ENCODE measurements at places on chromosomes 5 and 9.

DNA sequence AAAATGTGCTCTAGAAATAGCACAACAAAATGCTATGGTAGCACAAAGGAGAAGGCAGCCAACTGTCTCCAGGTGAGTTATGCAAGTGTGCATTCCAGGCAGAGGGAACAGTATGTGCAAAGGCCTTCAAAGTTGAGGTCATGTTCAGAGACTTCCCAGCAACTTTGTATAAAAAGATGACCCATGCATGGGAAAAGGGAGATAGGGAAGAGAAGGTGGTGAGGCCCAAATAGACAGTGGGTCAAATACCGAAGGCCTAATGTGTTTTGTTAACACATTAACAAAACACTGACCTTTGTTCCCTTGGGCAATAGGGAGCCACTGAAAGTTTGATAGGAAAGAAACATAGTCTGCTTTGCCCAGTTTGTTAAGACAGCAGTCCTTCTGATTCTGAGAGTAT, 445.3 kb downstream of the EBF1 start:
- DNase-seq, result no peak

GRCh38 chr5:99169309-99169708, 240.5 kb upstream of the CHD1 start:
- peak; percentile 38 for DNase-seq

DNA sequence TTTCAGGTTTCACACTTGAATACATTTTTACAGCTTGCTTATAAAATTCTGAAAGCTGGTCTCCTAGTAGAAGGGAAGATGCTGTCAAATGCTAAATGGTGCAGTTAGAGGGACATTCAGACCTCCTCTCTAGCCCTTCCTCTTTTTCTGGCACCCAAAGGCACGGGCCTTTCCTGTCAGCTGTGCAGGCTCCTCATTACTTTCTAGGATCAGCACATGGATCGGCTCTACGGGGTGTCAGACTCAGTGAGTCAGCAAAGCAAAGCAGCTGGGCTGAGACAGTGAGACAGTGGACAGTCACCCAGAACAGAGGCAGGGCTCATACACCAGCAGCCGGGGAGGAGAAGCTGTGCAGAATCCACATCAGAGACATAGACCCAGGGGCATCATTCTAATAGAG, 80.0 kb upstream of the TNC start:
- peak; percentile 77 for DNase-seq

GRCh38 chr5:168015506-168015905, 275.9 kb upstream of the WWC1 start:
- peak; percentile 76 for DNase-seq

- no peak for DNase-seq
Observed at GRCh38 chr9:21976334-21976875, 17.8 kb downstream of the CDKN2A start.

- no peak for DNase-seq
Observed at GRCh38 chr9:101440714-101441230, 5.2 kb upstream of the ALDOB start.

GRCh38 chr5:136600306-136600705, 235.0 kb upstream of the TRPC7 start:
- no peak for DNase-seq

DNA sequence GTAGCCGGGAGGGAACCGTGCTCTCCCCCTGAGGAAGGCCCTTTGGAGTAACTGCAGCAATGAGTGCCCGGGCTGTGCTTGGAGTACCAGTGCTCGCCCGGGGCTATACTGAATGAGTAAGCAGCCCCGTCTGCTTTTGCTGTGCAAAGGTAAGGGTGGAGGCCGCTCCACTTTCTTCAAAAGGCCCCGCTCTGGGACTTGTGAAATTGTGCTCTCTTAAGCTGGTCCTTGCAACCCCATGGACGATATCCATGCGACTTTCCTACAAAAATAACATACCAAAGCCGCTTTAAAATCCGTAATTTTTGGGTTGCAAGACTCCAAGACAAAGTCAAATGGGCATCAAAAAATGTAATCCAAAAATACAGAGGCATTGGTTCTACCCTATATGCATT, 578 bp upstream of the TNFAIP8 start:
- no peak for DNase-seq

DNA sequence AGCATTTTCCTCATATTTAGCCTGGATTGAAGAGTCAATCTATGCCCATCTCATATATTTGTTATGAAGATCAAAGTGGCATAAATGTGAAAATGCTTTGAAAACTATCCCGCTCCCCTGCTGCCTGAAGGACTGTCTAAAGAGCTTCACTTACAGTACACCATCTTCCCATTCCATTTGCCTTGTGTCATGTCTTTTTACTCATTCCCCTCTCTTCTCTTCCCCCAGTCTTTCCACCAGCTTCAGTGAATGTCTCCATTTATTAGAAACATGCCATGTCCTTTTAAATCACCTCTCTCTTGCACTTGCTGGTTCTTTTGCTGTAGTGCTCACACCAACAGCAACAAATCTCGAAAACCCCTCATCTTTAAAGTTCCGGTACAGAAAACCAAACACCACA, 192.7 kb upstream of the SGCD start:
- DNase-seq, result no peak

GRCh38 chr9:30310711-30311110, 2073.7 kb upstream of the ACO1 start:
- DNase-seq, result no peak

- peak; percentile 17 for DNase-seq
Observed at GRCh38 chr5:180395540-180396274, 42.6 kb upstream of the GFPT2 start.

GRCh38 chr9:18233776-18234445, 240.0 kb upstream of the ADAMTSL1 start:
- no peak for DNase-seq

DNA sequence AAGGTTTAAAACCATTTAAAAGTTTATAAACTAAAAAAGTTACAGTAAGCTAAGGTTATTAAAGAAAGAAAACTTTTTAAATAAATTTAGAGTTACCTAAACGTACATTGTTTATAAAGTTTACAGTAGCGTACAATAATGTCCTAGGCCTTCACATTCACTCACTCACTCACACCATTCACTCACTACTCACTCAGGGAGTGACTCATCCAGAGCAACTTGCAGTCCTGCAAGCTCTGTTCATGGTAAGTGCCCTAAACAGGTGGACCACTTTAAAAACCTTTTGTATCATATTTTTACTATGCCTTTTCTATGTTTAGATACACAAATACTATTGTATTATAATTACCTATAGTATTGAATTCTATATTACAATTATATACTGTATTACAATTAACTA, 190.8 kb upstream of the RASA1 start:
- DNase-seq, result peak; percentile 19

DNA sequence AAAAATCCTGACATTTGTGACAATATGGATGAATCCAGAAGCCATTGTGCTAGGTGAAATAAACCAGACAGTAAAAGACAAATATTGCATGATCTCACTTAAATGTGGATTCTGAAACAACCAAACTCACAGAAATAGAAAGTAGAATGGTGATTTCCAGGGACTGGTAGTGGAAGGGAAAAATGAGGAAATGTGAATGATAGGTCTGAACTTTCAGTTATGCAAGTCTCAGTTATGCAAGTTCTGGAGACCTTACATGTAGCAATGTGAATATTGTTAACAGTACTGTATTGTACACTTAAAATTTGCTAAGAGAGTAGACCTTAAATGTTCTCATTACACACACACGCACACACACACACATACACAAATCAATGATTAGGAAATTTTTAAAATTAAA, 84.9 kb downstream of the SLCO4C1 start:
- DNase-seq, result no peak

- no peak for DNase-seq
Observed at GRCh38 chr9:34579104-34579807, 10.3 kb downstream of the CNTFR start.

GRCh38 chr5:10902145-10902544, 141.1 kb upstream of the DAP start:
- peak; percentile 55 for DNase-seq

GRCh38 chr5:36045895-36046294, 20.8 kb downstream of the UGT3A2 start:
- DNase-seq, result no peak

GRCh38 chr5:33588654-33589372, 148.0 kb downstream of the TARS1 start:
- DNase-seq, result no peak

GRCh38 chr5:40518485-40518917, 161.2 kb upstream of the PTGER4 start:
- DNase-seq, result peak; percentile 47

DNA sequence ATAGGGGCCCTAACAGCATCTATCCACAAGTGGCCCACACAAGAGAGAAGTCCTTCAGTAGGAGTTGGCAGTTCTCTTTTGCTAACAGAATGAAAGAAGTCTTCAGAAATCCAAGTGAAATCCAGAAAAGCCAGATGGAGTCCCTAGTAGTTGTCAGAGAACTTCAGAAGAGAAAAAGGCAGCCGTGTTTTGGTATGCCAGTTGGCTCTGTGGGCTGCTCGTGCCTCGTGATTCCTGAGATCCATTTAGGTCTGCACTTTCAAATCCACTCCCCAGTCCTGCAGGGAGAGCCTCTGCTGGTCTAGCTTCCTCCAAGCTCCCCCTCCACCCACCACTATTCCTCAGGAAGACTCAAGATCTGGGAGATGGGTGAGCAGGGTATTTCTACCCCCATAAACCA, 69.0 kb downstream of the CFAP90 start:
- no peak for DNase-seq

- no peak for DNase-seq
Observed at GRCh38 chr9:137668203-137668602, 49.4 kb downstream of the EHMT1 start.

DNA sequence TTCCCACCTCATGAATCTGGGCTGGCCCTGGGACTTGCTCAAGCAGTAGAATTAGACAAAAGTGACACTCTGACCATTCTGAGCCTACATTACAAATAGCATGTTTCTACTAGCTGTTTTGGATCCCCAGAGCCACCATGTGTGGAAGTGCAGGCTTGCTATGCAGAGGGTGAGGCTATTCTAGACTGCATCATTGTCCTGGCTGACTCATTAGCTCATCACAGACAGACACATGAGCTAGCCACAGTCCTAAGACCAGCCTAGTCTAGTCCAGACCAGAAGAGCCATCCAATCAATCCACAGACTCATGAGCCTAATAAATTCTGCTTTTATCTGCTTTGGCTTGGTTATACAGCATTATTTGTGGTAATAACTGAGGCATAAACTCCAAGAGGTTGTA, 351.9 kb downstream of the PRELID2 start:
- peak; percentile 60 for DNase-seq

- peak; percentile 22 for DNase-seq
Observed at GRCh38 chr9:126722922-126723806, 81.7 kb upstream of the ZBTB43 start.

DNA sequence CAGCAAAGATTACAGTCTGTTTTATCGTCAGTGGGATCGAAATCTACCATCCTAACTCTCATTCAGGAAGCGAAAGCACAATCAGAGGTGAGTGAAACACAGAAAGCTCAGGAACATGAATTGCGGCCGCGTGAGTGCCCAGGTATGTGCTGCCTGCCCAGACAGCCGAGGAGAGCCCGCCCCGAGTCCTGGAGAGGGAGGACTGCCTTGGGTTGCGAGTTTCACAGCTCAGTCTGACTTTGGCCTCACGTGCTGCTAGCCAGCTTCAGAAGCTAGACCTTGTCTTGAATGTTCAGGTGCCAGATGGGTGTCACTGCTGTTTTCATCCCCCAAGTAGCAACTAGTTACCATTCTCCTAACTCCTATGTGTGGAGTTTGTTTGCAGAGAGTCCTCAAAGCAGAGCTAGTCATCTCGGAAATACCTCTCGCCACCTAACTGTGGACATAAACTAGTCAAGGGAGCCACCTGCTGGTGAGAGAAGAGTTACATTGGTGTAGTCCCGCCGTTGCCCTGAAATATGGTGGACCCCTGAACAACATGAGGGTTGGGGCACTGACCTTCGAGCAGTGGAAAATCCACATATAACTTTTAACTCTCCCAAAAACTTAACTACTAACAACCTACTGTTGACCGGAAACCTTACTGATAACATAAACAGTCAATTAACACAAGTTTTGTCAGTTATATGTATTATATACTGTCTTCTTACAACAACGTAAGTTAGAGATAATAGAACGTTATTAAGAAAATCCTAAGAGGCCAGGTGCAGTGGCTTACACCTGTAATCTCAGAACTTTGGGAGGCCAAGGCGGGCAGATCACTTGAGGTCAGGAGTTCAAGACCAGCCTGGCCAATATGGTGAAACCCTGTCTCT, 80.9 kb downstream of the GOLPH3 start:
- peak; percentile 86 for DNase-seq

- no peak for DNase-seq
Observed at GRCh38 chr5:165460911-165461310, 1955.5 kb downstream of the MAT2B start.

- DNase-seq, result peak; percentile 26
Observed at GRCh38 chr9:26054600-26055520, 376.6 kb upstream of the TUSC1 start.

DNA sequence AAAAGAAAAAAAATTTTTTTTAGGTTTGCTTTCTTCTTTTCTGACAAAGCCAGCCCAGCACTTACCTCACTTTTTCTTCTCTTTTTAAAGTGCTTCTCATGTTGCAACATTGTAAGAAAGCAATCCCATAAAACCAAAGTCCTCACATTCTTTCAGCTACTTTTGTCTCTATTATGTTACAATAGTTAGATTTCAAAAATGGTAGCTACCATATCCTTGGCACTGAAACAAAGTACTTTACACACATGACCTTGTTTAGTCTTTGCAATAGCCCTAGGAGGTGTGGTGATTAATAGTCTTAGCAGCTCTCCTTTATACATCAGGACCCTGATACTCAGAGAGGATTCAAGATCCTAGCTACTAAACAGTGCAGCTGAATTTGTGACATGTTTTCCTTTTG, 23.5 kb upstream of the CARTPT start:
- DNase-seq, result no peak

DNA sequence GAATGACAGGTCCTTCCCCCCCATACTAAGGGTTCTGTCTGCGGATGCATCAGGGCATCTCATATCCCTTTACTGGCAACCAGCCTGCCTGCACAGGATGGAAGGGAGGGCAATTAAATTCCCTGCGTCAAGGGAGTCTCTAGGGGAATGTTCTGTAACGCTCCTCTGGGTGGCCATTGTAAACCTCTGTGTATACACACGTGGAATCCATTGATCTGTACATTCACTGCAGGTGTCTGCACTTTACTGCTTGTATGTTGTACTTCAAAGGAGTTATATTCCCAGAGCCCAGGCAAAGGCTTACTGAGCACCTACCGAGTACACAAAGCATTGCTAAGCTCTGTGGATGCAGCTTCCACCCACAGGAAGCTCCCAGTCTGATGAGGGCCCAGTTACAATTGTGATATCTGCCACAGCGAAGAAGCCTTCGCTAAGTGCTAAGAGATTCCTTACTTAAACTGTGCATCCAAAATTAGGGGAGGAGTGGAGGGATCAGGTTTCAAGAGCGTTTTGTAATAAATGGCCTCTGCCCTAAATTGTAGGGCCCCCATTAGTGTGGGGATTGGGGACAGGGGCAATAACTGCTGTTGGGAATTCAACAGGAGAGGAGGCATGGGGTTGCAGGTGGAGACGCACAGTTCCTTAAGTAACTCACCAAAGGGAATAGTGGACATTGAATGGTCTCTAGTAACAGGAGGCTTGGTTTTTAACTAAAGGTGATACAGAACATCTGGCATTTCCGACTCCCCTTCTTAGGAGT, 1.5 kb upstream of the RETREG1 start:
- DNase-seq, result no peak
